Stimulated activated naive CD4-positive, alpha-beta T cell (primary cell): ENCODE measurements at places on chromosomes 7 and 10.

- DNase-seq = no peak
Measured at GRCh38 chr10:22997096-22997495, 69.2 kb downstream of the ARMC3 start.

GRCh38 chr10:96243296-96243695, 28.1 kb downstream of the BLNK start:
- no peak for DNase-seq

DNA sequence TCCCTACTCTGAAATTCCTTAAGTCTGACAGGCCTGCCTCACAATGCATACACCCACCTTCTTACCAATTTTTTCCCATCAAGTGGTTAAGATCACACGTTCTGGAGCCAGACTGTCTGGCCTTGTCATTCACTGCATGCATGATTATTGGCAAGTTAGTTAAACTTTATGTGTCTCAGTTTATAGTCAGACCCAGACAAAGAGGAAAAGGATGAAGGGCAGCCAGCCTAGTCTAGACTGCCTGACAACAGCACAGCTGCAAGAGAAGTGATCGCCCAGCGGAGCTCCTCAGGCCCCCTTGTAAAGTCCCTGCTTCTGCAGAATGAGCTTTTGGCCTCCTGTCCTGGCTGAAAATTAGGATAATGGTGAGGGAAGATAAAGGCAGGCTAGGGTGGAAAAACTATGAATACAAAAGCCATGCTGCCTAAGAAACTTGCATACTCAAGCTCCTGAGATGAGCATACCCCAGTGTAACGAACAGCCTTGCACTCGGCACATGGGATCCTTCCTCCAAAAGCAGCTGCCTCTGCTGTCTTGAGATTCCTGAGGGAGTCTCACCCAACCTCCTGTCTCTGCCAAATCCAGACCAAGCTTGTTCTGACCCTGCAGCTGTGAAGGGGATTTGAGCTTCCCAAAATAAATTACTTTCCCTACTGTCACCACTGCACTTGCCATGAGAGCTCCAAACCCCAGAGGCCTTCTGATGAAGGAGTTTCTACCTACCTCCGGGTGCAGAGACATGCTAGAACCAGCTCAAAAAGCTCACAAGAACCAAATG, 26.7 kb upstream of the MRLN start:
- DNase-seq = no peak

DNA sequence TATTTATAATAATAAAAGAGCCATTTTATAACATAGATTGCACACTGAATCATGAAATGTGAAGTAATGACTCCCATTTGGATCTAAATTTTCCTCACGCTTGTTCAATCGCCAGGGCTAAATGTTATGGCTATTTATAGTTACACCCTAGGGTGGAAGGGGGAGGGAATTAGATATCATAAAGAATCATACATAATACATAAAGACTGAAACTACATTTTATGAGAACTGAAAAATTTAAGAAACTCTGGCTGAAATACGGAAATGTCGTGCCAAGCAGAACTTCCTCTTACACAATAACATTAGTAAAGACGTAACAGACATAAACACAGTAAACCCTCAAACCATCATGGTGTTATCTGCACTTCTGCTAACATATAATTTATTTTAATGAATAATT, 327.5 kb upstream of the PHF14 start:
- no peak for DNase-seq

- no peak for DNase-seq
Measured at GRCh38 chr10:61866700-61867368, 34.7 kb upstream of the ARID5B start.

- no peak for DNase-seq
Measured at GRCh38 chr10:21638681-21639080, 104.6 kb downstream of the MLLT10 start.

DNA sequence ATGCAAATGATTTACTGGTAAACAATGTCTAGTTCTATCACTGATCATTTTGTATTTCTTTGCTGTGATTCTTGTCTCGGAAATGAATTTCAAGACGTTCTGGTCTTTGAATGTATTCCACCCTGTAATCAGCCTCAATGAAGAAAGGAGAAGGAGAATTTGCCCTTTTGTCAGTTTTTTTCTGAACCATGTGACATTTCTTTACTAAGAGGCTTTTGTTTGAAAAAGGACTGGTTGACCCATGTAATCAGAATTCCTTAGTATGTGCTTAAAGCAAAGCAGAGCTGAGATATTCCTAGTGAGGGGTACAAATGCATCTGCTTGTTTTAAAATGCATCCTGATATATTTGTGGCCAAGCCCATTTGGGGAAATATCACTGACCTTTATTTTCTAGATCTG, 581.6 kb downstream of the ETV1 start:
- no peak for DNase-seq

- no peak for DNase-seq
Measured at GRCh38 chr7:8822595-8822994, 389.2 kb downstream of the NXPH1 start.

DNA sequence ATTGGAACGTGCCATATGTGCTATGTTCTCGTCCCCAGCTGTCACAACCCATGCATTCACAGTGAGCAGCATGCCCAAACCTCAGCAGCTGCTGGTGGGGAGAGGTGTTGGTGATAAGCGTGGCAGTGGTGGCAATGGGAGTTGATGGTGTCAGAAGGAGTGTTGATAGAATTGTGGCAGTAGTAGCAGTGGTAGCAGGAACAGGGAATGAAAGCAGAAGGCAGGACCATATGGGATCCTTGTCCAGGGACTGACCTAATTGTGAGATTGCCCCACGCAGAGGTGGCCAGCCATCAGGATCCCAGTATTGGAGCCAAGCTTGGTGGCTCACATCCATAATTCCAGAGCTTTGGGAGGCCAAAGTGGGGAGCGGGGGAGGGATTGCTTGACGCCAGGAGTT, 276.3 kb downstream of the GALNT17 start:
- DNase-seq = no peak

DNA sequence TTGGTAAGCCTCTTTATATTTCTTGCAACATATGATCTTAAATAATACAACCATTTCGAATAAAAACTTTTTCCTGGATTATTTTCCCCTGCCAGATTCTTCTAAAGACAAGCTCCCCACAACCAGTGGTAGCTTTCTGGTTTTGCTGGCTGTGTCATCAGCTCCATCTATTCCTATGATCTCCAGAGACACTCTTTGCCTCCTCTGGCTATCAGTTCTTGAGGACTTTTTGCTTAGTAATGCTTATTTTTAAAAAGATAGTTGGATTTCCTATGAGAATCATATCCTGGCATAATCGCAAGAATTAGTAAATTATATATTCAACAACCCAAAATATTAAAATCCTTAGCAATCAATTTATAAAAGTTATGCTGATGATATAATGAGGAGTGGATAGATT, 103.8 kb upstream of the SLC26A5 start:
- DNase-seq = no peak

GRCh38 chr10:73968098-73968521, 29.8 kb upstream of the VCL start:
- no peak for DNase-seq

- DNase-seq = no peak
Measured at GRCh38 chr7:625376-625971, 101.0 kb upstream of the DNAAF5 start.

GRCh38 chr10:125368146-125368545, 207.8 kb upstream of the CTBP2 start:
- no peak for DNase-seq

GRCh38 chr10:16182688-16183087, 254.1 kb upstream of the PTER start:
- DNase-seq = no peak

DNA sequence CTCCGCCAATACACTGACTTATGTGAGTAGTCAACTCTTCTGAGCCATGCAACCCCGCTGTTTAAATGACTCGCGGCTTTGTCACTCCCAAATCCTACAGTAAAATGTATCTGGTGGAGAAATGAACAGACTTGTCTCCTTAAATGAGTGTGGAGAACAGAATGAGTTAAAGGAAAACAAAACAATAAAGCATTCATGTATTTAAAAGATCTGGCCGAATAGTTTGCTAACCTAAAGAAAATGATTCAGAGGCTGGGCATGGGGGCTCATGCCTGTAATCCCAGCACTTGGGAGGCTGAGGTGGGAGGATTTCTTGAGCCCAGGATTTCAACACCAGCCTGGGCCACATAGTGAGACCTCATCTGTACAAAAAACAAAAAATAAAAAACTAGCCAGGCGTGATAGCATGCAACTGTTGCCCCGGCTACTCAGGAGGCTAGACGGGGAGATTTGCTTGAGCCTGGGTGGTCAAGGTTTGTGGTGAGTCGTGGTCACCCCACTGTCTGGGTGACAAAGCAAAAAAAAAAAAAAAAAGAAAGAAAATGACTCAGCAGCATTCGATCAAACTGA, 86.5 kb upstream of the PFKP start:
- DNase-seq = no peak

DNA sequence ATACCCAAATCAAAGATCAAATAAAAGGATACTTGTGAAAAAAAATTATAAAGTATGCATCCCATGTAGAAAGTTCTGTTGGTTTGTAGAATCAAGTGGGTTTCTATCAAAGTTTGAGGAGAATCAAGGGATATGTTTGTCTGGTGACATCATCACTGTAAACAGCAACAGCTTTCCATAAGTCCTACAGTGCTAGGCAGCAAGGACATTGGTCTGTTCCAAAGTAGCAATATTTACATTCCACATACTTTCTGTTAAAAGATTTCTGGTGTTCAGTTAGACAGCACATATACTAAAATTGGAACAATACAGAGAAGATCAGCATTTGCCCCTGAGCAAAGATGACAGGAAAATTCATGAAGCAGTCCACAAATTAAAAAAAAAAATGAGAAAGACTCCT, 683.9 kb downstream of the XPNPEP1 start:
- no peak for DNase-seq

- DNase-seq = no peak
Measured at GRCh38 chr10:17648243-17649035, 4.5 kb downstream of the STAM start.

GRCh38 chr10:105210546-105210945, 569.5 kb downstream of the SORCS3 start:
- no peak for DNase-seq

DNA sequence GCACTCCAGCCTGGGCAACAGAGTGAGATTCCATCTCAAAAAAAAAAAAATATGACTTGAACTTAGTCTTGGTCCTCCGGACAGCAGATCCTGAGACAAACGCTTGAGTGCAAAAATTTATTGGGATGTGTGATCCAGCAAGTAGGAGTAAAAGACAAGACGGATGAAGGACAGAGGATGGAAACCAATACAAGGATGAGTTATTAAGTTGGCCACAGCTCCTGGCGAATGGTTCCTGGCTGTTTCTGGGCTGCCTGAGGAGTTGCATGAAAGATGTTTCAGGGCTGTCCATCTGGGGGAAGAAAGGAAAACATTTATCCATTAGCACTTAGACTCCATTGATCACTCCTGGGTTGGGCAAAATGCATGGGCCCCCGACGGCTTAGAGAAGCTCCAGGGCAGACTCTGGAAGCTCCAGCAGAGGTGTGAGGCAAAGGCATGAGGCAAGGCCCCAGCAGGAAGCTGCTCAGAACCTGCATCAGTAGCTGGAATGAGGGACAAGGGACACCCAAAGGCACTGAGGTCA, 98.3 kb upstream of the ZNF438 start:
- no peak for DNase-seq

DNA sequence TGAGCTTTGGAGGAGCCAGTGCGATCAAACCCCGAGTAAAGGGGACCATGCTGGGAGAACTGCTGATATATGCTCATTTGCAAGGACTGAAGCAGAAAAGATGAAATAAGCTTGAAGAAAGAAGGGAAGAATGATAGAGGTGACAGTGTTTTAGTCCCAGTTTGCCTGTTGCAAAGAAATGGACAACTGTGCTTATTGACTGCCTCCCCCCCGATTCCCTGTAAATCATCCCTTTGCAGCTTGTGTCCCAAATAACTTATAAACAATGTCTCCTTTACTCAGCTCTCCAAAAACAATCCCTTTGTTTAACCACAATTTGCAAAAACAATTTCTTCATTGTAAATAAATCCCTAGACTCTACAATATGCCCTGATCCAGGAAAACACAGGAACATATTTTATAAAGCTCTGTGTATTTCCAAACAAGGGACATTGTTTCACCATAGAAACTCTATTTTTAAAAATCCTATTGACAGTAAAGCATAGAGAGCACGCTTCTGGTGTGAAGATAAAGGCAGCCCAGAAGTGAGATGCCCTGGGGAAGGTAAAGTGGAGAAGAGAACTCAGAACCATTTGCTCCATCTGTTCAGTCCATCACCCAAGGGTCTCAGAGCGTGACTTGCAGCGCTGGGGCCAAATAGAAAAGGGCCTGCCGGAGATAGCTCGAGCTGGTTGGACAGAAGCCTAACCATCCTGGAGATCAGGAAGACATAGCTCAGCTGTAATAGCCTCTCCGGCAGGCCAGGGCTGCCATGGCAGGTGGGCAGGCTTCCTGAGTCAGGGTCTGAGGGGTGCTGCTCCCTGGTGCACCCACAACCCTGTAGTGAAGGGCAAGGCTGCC, 280.5 kb downstream of the WDR11 start:
- DNase-seq = no peak

GRCh38 chr10:69407621-69408301, 9.0 kb downstream of the TACR2 start:
- peak; percentile 12 for DNase-seq

GRCh38 chr10:124707551-124707950, 36.6 kb downstream of the FAM53B start:
- no peak for DNase-seq

GRCh38 chr10:84333864-84334451, 5.6 kb downstream of the CCSER2 start:
- DNase-seq = peak; percentile 77

- no peak for DNase-seq
Measured at GRCh38 chr10:118960157-118961090, 69.1 kb upstream of the NANOS1 start.

DNA sequence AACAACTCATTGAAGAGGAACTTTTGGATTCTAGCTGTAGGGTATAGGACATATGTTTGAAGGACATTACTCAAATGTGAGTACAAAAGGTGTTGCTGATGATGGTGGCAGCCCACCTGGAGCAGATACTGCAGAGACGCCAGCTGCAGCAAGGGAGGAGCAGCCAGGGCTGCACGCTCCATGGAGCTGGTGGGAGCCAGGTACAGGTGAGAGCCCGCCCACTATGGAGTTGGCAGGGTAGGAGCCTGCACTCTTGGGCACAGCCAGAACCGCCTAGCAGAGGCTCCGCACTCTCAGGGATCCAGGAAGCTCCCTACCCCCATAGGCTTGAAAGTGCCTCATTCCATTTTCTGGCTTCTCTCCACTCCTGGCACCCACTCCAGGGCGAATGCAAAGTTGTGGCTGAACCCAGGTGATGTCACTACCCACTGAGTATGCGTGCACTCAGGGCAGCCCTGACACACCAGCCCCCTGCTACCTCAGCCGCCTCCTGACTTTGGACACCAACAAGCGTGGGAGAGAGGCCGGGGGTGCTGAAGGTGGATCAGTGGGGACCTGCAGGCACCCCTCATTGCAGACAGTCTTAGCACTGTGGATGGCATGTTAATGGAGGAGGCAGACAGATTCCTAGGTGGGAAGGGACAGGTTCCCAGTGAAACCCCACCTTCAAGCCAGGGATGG, 761.1 kb downstream of the IPMK start:
- DNase-seq = no peak

DNA sequence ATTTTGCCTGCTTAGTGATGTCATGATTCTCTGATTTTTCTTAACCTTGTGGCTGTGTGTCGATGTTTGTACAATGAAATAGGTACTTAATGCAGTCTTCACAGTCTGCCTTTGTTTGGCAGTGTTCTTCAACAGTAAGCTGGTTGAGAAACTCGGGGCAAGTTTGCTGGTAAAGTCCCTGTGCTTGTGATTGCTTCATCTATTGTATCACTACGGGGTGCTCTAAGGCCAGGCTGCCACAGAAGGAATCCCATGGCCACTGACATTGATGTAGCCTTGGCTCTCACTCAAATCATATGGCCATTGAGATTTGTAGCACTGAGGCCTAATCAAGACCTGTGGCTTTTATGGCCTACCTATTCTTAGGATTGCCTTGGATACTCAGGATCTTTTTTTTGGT, 33.5 kb upstream of the PRSS37 start:
- no peak for DNase-seq
